GM13976 (cell line): ENCODE measurements at places on chromosomes 7 and 10.

- DNase-seq, result no peak
Measured at GRCh38 chr7:80721883-80722615, 83.6 kb downstream of the CD36 start.

DNA sequence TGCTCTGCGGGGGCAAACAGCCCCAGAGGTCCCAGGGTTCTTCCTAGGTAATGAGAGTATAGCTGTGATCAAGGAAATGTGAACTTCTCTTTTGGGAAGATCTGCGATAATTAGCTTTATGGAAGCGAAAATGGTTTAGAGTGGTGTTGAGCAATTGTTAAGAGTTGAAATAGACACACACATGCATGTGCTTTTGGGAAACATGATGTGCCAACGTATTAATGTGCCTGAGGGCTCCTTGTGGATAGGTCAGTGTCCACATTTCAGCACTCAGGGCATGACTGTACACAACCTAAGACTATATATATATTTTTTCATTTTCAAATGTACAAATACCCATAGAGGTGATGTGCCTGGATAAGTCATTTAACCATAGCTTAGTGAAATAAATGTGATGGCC is 67.0 kb downstream of the GSDME start:
- DNase-seq, result no peak

GRCh38 chr10:17841050-17841449 is 31.9 kb downstream of the MRC1 start:
- DNase-seq, result no peak

DNA sequence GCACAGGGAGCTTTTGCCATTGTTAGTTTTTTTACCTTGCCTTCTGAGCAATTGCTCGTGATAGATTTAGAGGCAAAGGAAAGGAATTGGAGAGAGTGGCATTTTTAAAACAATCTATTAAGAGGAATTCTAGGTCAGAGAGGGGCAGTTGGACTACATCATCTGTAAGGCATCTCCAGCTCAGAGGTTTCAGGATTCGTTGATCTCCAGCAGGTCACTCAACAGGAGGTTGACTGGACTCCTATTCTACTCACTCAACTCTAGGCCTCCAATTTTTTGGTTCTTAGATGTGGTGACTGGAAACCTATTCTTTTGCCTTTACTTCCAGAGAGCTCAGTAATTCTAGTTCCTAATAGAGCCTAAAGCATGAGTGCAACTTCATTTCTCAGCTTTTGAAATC is 42.8 kb downstream of the TBXAS1 start:
- no peak for DNase-seq

- DNase-seq, result peak; percentile 78
Measured at GRCh38 chr7:128879939-128880746, 17.5 kb downstream of the ATP6V1F start.
